Stimulated activated CD8-positive, alpha-beta memory T cell treated with anti-CD3 and anti-CD28 coated beads, Interleukin-12 subunit alpha, Interleukin-12 subunit beta, amount 100 ng/mL, for 1 hour (primary cell): ENCODE measurements at places on chromosomes 16 and 17.

DNA sequence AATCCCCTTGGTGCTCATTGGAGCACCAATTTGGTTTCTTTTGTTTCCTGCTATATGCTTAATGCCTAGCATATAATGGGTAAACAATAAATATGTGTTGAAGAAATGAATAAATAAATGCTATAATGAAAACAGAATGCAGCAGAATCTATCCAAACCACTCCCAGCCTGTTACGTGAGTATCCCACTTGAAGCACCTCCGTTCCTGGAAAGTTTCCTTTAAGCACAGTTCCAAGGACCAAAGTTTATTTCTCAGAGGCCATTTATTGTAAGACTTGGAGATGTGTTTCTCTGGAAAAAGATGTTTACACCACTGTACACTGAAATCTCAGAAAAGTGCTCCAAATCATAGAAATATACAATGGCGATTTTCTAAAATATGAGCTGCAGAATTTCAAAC, 187.0 kb downstream of the SOX9 start:
- DNase-seq: no peak

DNA sequence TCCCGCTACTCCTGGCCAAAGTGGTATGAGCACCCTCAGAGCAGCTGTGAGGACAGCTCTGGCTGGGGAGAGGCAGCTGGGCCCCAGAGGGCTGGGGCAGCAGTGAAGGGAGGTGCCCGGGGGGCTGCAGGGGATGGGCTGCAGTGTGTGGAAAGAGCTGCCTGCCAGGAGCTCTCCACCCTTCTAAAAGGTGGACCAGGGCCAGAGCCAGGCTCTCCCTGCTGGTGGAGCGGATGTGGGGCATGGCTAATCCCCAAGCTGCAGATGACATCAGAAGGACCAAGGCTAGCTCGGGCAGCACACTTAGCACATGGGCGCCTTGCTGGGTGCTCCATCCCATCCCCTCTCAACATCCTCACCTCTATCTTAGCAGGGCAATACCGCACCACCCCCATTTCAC, 103.1 kb downstream of the SDK2 start:
- no peak for DNase-seq

DNA sequence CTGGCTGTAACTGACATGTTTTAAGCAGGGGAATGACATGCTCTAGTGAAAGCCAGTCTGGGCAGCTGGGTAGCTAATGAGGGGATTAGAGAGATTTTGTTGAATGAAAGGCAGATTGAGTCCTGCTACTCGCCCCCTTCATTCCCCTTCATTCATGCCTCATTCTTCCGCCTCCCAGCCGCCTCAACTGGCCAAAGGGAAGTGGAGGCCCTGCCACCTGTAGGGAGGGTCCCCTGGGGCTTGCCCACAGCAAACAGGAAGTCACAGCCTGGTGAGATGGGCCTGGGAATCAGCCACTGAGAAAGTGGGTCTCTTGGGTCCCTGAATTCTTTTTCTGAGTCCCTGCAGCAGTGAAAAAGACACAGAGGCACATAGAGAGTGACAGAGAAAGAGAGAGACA, 1.1 kb upstream of the CD19 start:
- DNase-seq: no peak

DNA sequence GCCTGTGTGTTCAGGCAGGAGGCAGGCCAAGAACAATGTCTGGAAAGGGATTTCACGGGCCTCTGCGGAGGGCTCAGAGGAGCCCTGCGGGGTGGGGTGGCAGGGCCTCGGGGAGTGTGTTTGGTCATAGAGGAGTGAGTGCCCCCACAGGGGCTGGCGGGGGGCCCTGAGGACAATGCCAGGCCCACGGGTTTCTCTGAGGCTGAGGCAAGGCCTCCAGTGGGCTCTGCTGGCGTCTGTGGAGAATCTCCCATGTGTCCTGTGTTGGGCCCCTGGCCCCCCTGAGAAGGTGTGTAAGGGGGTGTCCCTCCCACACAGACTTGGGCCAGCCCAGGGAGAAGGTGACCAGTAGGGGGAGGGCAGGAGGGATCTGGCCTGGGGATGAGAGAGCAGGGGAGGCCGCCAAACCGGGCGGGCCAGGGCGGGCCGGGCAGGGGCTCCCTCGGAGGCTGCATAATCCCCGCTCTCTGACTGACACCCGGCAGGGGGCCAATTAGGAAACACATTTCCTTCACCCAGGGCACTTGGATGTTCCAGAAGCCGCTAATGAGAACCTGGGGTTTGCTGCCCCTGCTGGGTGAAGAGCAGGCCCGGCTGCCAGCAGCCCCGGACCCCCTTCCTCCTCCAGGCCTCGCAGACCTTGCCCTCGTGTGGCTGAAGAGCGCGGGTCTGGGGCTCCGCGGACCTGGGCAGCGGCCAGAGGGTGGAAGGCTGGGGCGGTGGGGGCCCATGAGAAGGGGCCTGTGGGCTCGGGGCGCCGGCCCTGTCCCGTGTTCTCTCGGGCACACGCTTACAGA, 204.2 kb downstream of the NTN1 start:
- DNase-seq: no peak

- no peak for DNase-seq
Measured at GRCh38 chr17:65277576-65277975, 140.4 kb downstream of the RGS9 start.

- no peak for DNase-seq
Measured at GRCh38 chr16:29989111-29989858, 6.1 kb downstream of the HIRIP3 start.

- no peak for DNase-seq
Measured at GRCh38 chr17:32859857-32860525, 16.9 kb downstream of the MYO1D start.

GRCh38 chr17:34121311-34121710, 133.8 kb upstream of the CCL2 start:
- DNase-seq: no peak

DNA sequence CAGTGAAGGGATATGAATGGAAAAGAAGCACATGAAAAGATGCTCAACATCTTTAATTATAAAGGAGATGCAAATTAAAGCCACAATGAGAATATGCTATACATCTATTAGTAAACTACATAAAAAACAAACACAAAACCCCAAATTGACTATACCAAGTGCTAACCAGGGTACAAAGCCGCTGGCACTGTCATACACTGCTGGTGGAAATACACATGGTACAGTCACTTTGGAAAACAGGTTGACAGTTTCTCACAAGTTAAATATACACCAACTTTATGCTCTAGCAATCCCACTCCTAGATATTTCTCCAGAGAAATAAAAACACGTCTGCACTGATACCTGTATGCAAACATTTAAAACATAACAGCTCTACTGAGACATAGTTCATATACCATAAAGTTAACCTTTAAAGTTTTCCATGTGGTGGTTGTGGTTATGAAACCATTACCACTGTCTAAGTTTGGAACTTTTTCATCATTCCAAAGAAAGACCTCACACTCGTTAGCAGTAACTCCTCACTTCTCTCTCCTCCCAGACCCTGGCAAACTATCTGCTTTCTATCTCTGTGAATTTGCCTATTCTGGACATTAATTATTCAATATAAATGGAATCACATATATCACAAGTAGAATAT, 42.7 kb downstream of the ADGRG5 start:
- no peak for DNase-seq

DNA sequence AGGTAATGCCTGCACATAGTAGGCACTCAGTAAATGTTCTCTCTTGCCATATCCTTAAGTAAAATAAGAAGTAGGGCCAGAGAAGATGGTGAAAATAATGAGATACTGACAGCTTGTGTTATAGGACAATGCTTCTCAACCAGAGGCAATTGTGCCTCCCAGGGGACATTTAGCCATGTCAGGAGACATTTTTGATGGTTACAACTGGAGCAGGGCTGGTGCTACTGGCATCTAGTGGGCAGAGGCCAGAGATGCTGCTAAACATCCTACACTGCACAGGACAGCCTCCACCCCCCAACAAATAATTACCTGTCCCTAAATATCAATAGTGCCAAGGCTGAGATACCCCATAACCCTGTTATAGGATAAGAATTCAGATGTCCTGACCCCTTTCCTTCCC, 1.7 kb downstream of the RAD51D start:
- DNase-seq: no peak

GRCh38 chr17:9090641-9091096, 69.4 kb downstream of the NTN1 start:
- no peak for DNase-seq

- DNase-seq: no peak
Measured at GRCh38 chr17:64103391-64104364, 26.3 kb downstream of the ERN1 start.

DNA sequence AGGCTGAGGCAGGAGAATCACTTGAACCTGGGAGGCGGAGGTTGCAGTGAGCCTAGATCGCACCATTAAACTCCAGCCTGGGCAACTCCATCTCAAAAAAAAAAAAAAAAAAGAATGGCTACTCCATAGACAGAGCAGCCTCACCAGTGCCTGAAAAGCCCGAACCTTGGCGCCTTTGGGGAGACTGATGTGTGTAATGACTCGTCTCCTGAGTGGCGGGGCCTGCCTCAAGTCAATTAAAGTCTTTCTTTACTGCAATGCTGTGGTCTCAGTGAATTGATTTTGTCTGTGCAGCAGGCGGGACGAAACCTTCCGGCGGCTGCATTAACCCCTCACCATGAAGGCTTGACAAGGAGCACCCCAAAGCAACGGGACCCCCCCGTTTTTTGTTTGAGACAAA, 3.5 kb upstream of the UQCC4 start:
- DNase-seq: no peak

DNA sequence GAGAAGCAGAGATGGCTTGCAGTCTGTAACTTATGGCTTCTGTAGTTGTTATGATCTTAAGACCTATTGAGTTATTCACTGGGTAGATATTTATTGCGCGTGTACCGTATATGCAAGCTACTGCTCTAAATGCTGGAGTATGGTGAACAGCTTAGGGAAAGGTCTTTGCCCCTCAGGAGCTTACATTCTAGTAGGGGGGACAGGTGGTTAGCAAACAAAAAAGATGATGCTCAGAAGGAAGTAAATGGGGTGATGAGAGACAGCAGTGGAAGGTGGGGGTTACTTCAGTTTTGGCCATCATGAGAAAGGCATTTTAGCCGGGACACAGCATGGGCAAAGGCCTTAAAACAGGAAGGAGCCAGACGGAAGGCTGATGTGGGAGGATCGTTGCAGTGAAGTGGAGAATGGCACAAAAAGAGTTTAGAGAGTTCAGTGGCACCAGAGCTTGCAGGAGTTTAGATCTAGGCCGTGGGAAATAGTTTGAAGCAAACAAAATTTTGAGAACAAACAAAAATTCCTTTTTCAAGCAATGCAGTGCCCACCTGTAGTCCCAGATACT, 2.1 kb downstream of the ARMC7 start:
- DNase-seq: no peak

DNA sequence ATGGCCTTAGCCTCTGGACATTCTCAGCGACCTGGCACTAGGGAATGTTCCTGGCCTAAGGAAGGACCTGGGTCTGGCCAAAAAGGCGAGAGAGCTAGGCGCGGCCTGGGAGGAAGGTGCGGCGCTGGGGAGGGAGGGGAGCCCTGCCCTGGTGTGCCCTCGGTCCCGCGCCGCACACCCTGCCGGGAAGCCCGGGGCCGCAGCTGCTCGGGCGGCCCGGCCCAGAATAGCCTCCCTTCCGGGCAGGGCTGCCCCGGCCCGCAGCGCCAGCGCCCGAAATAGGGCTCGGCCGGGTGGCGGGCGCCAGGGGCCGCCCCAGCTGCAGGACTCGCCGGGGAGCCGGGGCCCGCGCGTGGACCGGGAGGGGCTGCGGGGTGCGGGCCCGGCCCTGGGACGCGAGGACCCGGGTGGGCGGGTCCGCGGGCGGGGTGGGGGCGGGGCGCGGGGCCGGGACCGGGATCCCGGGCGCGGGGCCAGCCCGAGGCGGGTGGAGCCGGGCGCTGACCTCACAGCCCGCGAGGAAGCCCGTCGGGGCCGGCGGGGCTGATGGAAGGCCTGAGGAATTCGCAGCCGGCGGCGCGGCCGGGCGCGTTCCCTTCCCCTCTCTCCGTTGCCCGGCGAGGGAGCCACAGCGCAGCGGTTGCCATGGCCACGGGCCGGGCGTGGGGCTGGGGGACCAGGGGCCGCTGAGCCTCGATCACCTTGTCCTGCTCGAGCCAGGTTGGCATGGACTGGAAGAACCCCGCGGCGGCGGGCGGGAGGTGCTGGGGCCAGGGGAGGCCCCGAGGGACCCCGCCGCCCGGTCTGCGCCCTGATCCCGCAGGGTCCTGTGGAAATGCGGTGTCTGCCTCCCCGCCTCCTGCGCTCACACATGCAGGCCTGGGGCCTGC, 18.1 kb downstream of the SOCS3 start:
- no peak for DNase-seq
